IMR-90 (cell line): ENCODE measurements at places on chromosomes 2 and 18.

DNA sequence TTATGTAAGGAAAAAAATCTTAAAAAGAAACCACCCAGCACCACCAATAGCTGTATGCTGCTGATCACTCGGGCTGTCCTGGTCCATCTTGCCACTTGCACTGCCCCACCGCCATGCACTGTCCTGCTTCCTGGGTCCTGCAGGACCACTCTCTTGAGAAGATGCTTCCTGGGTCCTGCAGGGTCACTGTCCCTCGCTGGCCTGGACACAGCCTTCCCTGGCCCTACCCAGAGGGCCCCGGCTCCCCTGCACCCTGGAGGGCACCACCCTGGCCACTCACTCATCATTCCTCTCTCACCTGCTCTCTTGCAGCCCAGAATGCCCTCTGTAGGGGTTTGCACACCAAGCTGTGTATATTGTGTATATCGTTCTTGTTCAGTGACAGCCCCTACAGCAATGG lies 2.4 kb upstream of the OTOS start:
- no peak for DNase-seq
- no peaks in the 10 kb centered on the region for H3K36me3 ChIP-seq
- peaks cover 27% of the 10 kb centered on the region for H3K27me3 ChIP-seq

- no peaks in the 10 kb centered on the region for H3K36me3 ChIP-seq
- peaks cover 2% of the 10 kb centered on the region for H3K4me1 ChIP-seq
- no peak overlapping the region for H3K4me3 ChIP-seq
- H3K27me3 ChIP-seq: no peaks in the 10 kb centered on the region
- DNase-seq: no peak
- no peak overlapping the region for H3K27ac ChIP-seq
Observed at GRCh38 chr2:11090187-11090586, 65.1 kb upstream of the SLC66A3 start.

GRCh38 chr2:39546937-39547336 lies 109.9 kb upstream of the MAP4K3 start:
- H3K27ac ChIP-seq: no peak overlapping the region
- H3K36me3 ChIP-seq: no peaks in the 10 kb centered on the region
- 0 out of 2 replicates have a peak, but pooled peaks cover 2% of the 10 kb centered on the region for H3K4me1 ChIP-seq
- no peaks in the 10 kb centered on the region for H3K27me3 ChIP-seq
- DNase-seq: peak; percentile 42
- H3K4me3 ChIP-seq: no peak overlapping the region

- H3K27ac ChIP-seq: no peak within 1 kb of the TSS
- no peaks in the 10 kb centered on the region for H3K36me3 ChIP-seq
- peaks cover 17% of the 10 kb centered on the region for H3K27me3 ChIP-seq
- H3K4me3 ChIP-seq: no peak within 1 kb of the TSS
Observed at GRCh38 chr2:232539298-232540231, at the start of gene CHRNG. CHRNG (plus strand) TSS chr2:232539692; CDS start chr2:232539748, 56 bp downstream.

DNA sequence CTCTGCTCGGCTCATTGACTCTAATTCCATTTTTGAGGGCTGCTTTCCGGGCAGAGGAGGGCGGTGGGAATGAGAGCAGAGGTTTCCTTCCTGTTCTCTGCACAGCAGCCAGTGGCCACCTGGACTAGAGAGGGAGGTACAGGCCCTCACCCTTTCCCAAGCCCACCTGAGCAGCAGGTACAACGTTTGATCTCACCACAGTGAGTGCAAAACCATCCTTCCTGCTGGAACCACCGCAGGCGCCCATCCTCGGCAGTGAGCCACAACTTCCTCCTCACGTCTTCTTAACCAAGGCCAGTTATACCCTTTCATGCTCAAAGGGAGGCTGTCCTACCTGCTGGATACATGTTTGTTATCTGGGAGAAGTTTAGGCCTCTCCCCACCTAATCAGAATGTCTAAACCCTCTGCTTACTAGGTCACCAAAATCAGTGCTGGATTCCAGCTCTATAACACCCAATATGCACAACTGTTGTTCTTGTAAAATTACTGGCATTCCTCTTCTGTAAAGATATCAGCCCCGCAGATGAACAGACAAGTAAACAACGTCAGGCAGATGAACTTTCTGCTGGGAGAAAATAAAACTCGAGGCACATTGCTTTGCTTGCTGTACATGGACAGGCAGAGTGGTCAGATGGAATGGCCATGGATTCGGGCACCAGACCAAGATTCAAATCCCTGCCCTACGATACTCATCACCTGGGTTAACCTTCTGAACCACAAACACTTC lies 191.4 kb downstream of the SH3RF3 start:
- H3K4me1 ChIP-seq: peaks cover 47% of the 10 kb centered on the region
- H3K27ac ChIP-seq: peak overlapping the region; percentile 42; the same call in 1 of the 2 replicates
- no peak for DNase-seq
- H3K36me3 ChIP-seq: no peaks in the 10 kb centered on the region
